Umbilical cord (tissue), 2 donors: ENCODE measurements at places on chromosomes 12 and 14.

DNA sequence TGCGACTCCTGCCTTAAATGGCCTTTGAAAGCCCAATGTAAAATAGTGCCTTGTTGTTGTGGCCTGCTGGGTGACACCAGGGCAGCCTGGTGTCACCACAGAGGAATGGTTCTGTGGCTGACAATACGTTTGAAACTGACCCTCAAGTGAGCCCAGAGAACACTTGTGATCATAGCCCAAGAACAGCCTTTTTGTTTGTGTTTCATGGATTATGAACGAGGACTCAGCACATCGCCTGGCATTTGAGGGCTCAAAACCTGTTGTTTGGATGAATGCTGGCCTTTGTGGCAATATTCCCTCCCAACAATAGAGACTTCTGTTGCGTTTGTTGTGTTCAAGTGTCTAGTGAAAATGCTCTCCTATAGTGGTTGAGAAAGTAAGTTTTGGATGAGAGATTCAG lies 48.5 kb downstream of the TSPAN9 start:
- no peak for DNase-seq

DNA sequence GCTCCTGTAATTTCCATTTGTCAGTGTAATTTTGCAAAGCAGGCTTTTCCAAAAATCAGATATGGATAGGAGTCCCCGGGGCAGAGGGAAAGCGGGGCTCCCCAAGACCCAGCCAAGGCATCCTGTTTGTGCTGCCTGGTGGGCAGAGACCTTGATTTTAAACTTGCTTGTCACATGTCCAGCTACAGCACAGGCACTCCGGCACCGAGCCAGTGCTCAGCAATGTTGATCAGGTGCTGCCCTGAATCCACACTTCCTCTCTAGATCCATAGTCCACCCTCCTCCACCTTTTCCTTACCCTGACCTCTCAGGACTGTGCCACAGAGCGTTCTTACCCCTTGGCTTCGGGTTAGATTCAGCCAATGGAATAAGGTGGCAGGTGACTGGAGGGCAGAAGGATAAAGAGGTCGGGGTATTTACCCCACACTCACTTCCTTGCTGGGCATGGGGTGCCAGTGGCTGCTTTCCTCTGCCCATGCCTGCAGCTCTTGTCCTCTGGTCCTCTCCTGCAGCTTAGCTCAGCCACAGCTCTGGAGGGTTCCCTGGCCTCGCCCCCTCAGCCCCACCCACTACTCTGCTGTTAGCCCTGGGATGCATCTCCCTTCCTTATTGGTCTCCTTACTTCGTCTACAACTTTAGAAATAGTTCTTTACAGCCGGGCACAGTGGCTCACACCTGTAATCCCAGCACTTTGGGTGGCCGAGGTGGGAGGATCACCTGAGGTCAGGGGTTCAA lies 80.1 kb downstream of the IRF2BPL start:
- no peak for DNase-seq

DNA sequence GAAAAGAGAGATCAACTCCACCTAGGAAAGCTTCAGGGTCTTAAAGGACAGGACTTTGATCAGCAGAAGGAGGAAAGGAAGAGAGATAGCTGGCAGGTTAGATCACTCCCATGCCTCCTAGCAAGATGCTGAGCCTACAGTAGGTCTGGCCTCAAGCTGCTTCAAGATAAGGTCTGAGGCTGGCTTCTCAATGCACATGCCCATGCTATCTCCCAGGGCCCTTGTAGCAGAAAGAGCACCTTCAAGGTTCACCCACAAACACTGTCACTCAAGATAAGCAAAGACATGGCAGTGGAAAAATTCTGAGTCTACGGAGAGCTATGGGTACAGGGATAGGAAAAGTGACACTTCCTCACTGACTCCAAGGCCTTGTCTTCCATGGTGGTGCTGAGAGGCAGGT lies 14.3 kb downstream of the REM2 start:
- no peak for DNase-seq

DNA sequence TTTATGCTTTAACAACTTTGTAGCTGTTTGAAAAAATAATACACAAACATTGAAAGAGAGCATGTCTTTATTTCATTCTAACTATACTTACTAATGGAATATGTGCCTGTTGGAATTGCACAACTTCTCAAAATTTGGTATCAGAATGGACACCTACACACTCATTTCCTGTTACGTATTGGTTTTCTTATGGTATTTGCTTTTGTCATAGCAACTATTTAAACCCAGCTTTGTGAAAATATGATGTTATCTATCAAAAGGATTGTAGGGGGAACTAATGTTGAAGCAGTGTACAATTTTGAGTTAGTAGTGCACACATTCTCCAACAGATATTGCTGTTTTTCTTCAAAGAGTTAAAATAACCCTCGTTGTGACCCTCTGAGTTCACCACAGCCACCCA lies 52.6 kb downstream of the RBMS2 start:
- no peak for DNase-seq

GRCh38 chr12:120903412-120904196 lies 554 bp downstream of the SPPL3 start:
- peak; percentile 47 for DNase-seq

- peak; percentile 92 for DNase-seq
Observed at GRCh38 chr12:6532927-6533652, 1.2 kb upstream of the GAPDH start.

DNA sequence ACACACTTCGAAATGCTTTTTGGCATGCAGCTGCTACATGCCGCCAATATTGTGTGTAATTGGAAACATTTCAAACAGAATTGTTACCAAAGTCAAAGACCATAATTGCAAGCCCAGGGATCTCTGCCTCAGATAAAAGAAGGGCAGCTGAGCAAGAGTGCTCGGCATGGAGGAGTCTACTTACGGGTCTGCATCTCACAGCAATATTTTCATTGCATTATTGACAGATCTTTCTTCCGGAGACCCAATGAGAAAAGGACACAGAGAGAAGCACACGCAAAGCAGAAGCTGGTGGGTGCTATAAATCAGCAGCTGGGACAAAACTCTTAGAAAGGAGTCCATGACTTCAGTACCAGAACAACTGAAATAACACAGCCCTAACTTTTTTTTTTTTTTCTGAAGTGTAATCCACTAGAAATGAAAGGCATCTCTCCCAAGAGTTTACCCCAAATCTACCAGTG lies 4.9 kb downstream of the PRICKLE1 start:
- peak; percentile 69 for DNase-seq

GRCh38 chr12:103249607-103250006 lies 246.2 kb downstream of the C12orf42 start:
- no peak for DNase-seq

DNA sequence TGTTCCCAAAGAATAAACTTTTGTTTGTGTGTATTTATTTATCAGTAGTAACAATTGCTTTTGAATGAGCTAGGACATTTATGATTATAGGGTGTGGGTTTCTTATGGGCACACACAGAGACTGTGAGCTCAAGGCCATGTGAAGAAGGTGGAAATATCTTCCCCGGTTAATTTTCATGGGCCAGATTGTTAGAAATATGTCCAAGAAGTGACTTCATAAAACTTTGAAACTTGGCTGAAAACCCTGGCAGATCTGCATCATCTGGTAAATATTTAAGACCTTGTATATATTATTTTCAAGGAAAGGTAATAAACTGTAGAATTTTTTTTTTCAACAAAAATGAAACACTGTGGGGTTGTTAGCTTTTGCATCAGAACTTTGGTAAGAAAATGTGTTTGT lies 53.5 kb upstream of the RNU6-8 start:
- peak; percentile 55 for DNase-seq

DNA sequence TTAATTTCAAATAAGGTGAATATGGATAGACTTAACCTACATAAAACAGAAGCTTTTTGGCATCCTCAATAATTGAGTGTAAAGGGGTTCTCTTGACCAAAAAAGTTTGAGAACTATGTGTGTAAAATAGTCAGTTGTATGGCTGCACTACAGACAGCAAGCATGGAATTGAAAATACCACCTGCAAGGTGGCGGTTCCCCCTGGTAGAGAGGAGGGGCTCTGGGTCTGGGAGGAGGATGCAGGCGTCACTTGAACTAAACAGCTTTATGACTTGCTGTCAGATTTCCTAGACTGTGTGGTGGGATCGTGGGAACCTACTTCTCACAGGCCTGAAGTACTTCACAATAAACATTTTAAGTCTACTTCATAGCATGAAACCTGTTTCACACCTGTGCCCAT lies 6.3 kb downstream of the EVL start:
- DNase-seq = no peak

DNA sequence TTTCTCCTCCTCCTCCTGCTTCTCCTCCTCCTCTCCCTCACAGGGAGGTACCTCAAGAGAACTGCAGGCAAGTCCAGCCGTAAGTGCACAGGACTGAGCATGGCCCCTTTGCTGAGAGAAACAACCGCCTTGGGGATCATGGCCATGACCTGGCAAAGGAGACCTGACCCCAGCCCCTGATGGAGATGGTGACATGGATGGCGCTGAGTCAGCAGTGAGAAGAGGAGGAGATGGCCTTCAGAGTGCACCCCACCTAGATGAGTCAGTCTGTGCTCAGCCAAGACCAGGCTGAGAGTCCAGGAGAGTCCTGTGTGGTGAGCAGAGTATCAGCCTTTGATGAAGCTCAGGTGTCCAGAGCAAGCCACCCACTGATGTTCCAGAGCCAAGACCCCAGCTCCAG lies 36.4 kb downstream of the MEG3 start:
- no peak for DNase-seq

GRCh38 chr12:561908-562593 lies 101.2 kb downstream of the NINJ2 start:
- peak; percentile 30 for DNase-seq

DNA sequence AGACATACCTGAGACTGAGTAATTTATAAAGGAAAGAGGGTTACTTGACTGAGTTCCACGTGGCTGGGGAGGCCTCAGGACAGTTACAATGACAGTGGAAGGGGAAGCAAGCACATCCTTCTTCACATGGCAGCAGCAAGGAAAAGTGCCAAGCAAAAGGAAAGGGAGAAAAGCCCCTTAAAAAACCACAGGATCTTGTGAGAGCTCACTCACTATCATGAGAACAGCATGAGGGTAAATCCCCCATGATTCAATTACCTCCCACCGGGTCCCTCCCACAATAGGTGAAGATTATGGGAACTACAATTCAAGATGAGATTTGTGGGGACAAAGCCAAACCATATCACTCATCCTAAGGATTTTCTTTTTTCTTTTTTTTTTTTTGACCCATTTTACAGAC lies 177.8 kb upstream of the EEA1 start:
- no peak for DNase-seq

GRCh38 chr12:105524961-105525360 lies 194.5 kb downstream of the C12orf75 start:
- peak; percentile 91 for DNase-seq

DNA sequence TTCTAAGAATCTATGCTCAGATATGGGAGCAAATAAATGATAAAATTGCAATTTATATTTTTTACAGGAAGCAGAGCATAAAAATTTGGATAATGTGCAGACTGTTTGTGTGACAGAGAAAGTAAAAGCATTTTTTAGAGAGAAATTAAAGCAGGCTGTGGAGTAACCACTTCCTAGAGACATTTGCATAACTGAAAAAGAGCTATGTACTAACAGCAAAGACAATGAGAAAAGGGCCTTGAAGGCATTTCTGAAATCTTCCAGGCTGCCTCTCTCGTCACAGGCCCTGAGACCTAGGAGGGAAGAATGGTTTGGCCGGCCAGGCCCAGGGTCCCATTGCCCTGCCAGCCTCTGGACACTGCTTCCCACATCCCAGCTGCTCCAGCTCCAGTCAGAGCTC lies 247.2 kb downstream of the ALX1 start:
- DNase-seq = no peak

- peak; percentile 74 for DNase-seq
Observed at GRCh38 chr12:52020539-52021336, 14.0 kb downstream of the TAMALIN start.

DNA sequence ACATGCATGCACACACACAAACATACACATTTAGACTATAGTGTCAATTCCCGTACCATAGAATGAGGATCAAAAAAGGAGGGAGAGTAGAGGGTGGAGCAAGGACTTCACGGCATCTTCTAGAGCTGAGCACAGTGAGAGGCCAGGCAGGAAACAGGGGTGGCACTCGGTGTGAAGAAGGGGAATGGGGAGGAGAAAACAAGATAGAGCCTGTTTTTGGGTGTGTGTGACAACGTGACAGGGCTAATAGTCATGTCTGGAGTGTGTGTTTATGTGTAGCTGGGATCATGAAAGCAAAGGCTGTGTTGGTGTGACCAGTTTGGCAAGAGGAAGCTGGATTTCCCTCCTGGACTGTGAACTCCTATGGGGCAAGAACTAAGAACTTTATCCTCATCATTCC lies 9.9 kb upstream of the ACVR1B start:
- DNase-seq = peak; percentile 74

- DNase-seq = peak; percentile 42
Observed at GRCh38 chr14:93906341-93907329, 20.5 kb upstream of the FAM181A start.

- no peak for DNase-seq
Observed at GRCh38 chr12:57158665-57159064, 11.2 kb upstream of the LRP1-AS start.

DNA sequence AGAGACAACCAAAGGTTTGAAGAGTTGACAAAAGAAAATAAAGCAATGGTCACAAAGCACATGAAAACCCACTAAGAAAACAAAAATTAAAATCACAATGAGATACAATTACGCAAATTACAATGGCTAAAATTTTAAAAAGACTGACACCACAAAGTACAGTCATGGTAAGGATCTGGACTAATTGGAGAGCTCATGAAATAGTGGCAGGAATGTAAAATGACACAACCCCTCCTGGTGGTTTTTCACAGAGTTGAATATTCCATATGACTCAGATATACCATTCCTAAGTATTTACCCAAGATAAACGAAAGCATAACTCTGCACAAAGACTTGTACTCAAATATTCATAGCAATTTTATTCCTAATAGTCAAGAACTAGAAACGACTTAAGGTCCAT lies 65.9 kb downstream of the NOVA1 start:
- peak; percentile 24 for DNase-seq

- peak; percentile 2 for DNase-seq
Observed at GRCh38 chr14:92880851-92881250, 42.1 kb upstream of the CHGA start.

DNA sequence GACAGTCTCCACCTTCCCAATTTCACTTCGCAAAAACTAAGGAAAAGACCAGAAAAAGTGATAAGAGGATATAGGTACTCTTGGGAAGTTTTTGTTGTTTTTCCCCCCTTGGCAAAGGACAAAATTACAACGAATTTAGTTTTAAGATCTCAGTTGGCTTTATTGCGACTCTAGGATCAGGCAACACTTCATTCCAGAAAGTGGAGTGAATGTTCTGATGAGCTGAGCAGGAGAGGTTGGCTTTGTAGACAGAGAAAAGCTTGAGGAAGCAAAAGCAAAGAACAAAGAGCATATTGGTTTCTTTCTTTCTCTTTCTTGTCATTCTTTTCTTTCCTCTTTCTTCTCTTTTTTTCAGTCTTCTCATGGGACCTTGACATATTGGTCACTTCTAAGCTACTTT lies 640 bp upstream of the ZFYVE1 start:
- DNase-seq = no peak

- no peak for DNase-seq
Observed at GRCh38 chr14:30966415-30967363, 58.8 kb upstream of the AP4S1 start.

- DNase-seq = no peak
Observed at GRCh38 chr12:96543-96942, 30.0 kb downstream of the IQSEC3 start.

GRCh38 chr14:104291123-104292000 lies 153.0 kb downstream of the KIF26A start:
- no peak for DNase-seq

GRCh38 chr12:52805000-52805399 lies 8.9 kb downstream of the KRT4 start:
- no peak for DNase-seq
